ENCODE measurements at places on chromosomes 5 and 9. TPM values are rescaled to one million over a fixed set of nuclear protein-coding genes. Genes with fewer than 3 reads are reported as not detected.

GZMA gene
- total RNA-seq = not detected

TAF1L gene
- total RNA-seq = under 0.01 TPM

PLAA gene
- 39.2 TPM for total RNA-seq

GADD45G gene
- total RNA-seq = 0.53 TPM

FAM151B gene
- total RNA-seq = 9.8 TPM

NEURL1B gene
- total RNA-seq = 3.4 TPM

KCNV2 gene
- total RNA-seq = not detected

PHYHD1 gene
- total RNA-seq = 5.7 TPM

MAST4 gene
- total RNA-seq = 6.7 TPM

FBXW11 gene
- total RNA-seq = 82.6 TPM

KIF20A gene
- total RNA-seq = 69.1 TPM

ST8SIA4 gene
- total RNA-seq = 0.26 TPM

TMEM215 gene
- total RNA-seq = not detected

RFK gene
- 17.7 TPM for total RNA-seq

NUTM2G gene
- total RNA-seq = not detected

GABRG2 gene
- not detected for total RNA-seq

CDC20B gene
- 0.06 TPM for total RNA-seq

PCDHGA4 gene
- total RNA-seq = 4.0 TPM

NR5A1 gene
- total RNA-seq = not detected

PCDH1 gene
- 5.7 TPM for total RNA-seq

GDA gene
- total RNA-seq = under 0.01 TPM

NTNG2 gene
- 1.6 TPM for total RNA-seq
